ENCODE measurements at places on chromosomes 5 and 9. TPM values are rescaled to one million over a fixed set of nuclear protein-coding genes. Genes with fewer than 3 reads are reported as not detected.

GRCh38 chr5:56352808-56353590 is 119.9 kb upstream of the ANKRD55 start:
- no peak for DNase-seq
- no peaks in the 10 kb centered on the region for H3K27me3 ChIP-seq
- no peak overlapping the region for H3K4me3 ChIP-seq
- no peaks in the 10 kb centered on the region for H3K36me3 ChIP-seq
- H3K27ac ChIP-seq = no peak overlapping the region

DNA sequence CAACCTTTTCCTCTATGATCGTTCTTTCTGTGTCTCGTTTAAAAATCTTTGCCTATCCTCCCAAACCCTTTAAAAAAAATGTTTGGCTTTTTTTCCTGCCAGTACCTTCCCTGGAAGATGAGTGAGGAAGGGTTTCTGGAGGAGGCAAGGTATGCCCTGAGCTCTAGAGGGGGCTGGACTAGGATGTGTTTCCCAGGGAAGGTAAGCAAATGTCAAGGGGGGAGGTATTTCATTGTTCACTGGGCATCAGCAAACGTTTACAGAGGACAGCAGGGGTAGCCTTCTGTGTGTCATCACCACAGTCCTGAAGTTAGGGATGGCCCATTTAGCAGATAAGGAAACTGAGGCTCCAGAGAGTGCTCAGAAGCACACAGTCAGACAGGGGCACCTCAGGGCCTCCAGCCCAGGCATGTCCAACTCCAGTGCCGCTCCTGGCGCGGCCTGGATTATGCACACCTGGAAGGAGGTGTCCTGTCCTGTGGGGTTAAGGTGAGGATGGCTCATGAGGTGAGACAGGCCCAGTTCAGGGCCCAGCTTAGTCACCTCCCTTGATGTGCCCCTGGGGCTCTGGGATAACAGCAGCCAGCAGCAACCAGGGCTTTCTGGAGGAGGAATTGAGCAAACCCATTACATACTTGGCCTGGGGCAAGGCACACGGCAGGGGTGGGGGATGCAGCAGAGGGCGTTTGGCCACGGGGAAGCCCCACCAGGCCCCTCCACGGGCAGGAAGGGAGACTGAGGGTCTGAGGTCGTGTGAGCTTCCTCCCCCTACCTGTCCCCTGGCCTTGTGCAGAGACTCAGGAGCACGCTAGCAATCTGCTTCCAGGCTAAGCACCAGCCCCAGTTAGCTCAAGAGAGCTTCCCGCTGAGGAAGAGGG is 100.3 kb upstream of the LMX1B start:
- peaks cover 12% of the 10 kb centered on the region for H3K27me3 ChIP-seq
- H3K36me3 ChIP-seq = no peaks in the 10 kb centered on the region

DNA sequence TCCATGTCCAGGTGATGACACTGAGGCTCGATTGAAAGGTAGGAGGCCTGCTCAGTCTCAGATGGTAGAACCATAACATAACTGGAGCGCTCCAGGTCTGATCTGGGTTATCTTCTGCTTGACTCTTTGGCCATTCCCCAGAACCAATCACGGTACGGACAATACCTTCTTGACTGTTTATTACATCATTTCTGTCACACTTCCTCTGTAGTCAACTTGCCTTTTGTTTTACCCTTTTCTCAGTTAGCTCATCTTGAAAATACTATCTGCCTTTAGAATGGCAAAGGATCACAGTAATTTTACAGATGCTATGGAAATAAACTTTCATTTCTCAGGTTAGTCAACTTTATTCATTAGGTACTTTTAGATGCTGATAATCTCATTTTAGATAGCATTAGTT is 22.4 kb downstream of the GLRA1 start:
- H3K36me3 ChIP-seq = no peaks in the 10 kb centered on the region
- H3K4me3 ChIP-seq = no peak overlapping the region
- no peak overlapping the region for H3K27ac ChIP-seq
- no peaks in the 10 kb centered on the region for H3K27me3 ChIP-seq
- H3K4me1 ChIP-seq = no peaks in the 10 kb centered on the region

- no peak overlapping the region for H3K4me3 ChIP-seq
- no peak overlapping the region for H3K27ac ChIP-seq
- no peaks in the 10 kb centered on the region for H3K36me3 ChIP-seq
- H3K4me1 ChIP-seq = no peaks in the 10 kb centered on the region
These were observed 13.9 kb upstream of the COL5A1 start for GRCh38 chr9:134627417-134628353.

DNA sequence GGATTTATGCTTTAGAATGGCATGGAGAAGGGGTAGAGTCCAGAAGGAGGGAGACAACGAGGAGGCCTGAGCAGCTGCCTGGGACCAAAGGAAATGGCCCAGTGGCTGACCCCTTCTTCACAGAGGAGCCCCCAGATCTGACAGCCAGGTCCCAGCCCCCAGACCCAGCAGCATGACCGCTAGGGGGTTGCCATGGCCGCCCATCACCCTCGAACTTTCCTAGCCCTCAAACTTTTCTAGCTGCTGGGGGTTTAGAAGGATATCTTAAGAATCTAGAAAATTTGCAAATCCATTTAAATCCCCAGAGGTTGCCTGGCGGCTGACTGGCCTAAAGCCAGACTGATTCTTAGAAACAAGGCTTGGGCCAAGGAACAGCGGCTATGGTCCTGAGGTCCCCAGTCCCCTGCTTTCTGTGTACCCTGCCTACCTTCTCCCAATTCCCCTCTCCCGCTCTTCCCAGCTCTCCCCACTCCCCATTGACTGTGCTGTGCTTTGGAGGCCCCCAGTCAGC is 972 bp downstream of the PDGFRB start:
- no peaks in the 10 kb centered on the region for H3K27me3 ChIP-seq
- H3K4me1 ChIP-seq = peaks cover 7% of the 10 kb centered on the region
- DNase-seq = no peak
- H3K27ac ChIP-seq = no peak overlapping the region
- H3K4me3 ChIP-seq = no peak overlapping the region
- no peaks in the 10 kb centered on the region for H3K36me3 ChIP-seq

DNA sequence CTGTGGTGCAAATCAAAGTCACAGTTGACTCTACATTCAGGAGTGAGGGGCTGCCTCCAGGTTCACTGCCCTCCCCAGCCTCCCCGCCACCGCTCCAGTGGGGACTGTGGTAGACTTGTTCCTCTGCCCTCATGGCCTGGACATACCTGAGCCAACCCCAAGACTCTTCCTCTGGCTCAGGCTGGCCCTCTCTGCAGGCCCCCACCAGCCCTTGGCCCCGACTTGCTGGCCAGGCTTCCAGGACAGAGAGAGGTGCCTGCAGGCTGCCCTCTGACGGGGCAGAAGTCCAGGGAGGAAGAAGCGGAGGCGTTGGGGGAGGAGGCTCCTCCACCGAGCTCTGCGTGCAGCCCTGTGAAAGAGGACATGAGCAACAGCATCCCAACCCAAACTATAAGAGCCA is 2.8 kb upstream of the SARDH start:
- H3K36me3 ChIP-seq = no peaks in the 10 kb centered on the region
- H3K27ac ChIP-seq = no peak overlapping the region
- H3K4me1 ChIP-seq = peaks cover 15% of the 10 kb centered on the region
- no peak for DNase-seq
- no peak overlapping the region for H3K4me3 ChIP-seq
- no peaks in the 10 kb centered on the region for H3K27me3 ChIP-seq

The INSL4 gene
- not detected for polyA plus RNA-seq

- H3K36me3 ChIP-seq = peaks cover 80% of the 10 kb centered on the region
- H3K4me3 ChIP-seq = no peak overlapping the region
- no peaks in the 10 kb centered on the region for H3K27me3 ChIP-seq
- H3K4me1 ChIP-seq = peaks cover 99% of the 10 kb centered on the region
- no peak for DNase-seq
These were observed 18.7 kb upstream of the CYFIP2 start for GRCh38 chr5:157247267-157247666.

Data from CD4-positive, alpha-beta memory T cell (primary cell).